NCI-H1436 treated with DMSO at 0.1 percent for 48 hours (cell line): ENCODE measurements at places on chromosomes 5 and 9.

GRCh38 chr5:177094224-177095087, 7.7 kb downstream of the FGFR4 start:
- DNase-seq, result no peak

DNA sequence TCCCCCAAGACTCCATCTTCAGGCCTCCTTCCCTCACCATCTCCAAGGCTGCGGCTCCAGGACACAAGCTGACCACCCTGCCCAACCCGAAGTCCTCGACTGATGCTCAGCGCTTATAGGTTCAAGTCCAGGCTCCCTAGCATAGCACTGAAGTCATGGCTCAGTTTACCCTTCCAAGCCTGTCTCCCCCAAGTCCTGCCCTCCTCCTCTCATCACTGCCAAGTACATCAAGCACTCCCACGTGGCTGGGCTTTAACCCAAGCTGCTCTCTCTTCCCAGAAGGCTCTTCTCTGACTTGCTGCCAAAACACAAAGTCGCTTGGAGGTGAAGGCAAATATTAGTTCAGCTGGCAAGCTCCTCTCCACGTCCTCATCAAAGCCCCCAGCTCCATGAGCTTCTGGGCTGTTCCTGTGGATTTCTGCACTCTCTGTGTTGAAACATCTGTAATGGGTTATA, 22.1 kb upstream of the MARCHF6 start:
- peak; percentile 41 for DNase-seq

DNA sequence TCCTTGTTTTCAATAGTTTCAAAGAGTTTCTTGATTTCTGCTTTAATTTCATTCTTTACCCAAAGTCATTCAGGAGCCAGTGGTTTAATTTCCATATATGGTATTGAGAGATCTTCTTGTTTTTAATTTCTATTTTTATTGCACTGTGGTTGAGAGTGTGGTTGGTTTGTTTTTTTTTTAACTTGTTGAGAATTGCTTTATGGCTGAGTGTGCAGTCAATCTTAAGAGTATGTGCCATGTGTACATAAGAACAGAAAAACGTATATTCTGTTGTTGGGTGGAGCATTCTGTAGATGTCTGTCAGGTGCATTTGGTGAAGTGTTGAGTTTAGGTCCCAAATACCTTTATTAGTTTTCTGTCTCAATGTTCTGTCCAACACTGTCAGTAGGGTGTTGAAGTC, 26.7 kb upstream of the IPPK start:
- no peak for DNase-seq

DNA sequence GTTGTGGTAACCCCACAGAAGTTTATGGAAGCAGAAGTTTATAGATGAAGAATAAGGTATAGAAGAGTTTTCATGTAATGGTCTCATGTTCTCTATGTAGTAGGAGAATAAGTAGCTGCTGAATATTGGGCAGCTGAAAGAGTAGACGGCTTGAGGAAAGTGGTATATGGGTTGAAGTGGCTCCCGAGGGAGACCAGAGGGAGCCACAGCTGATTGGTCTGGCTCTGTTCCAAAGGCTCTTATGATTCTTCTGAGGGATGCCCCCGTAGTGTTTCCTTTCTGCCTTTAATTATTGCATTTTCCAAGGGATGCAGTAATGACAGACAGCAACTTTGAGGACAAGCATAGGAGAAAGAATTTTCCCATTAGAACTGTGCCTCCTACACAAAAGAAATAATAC, 30.1 kb upstream of the TENT2 start:
- peak; percentile 72 for DNase-seq

DNA sequence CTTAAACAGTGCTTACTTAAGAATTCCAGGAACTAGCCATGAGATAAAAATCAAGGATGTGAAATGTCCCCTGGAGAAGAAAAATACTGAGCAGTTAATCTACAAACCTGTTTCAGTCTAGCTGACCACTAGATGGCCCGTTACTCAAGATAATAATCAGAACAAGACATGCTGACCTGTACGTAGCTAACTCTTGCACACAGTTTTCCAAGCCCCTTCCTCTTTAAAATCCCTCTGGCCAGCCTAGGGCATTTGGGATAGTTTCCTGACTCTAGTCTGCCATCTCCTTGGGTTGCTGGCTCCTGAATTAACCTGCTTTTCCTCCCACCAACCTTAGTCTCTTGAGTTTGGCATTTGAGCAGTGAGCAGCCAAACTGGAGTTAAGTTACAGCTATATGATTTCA, 59.2 kb upstream of the TRAF1 start:
- no peak for DNase-seq

DNA sequence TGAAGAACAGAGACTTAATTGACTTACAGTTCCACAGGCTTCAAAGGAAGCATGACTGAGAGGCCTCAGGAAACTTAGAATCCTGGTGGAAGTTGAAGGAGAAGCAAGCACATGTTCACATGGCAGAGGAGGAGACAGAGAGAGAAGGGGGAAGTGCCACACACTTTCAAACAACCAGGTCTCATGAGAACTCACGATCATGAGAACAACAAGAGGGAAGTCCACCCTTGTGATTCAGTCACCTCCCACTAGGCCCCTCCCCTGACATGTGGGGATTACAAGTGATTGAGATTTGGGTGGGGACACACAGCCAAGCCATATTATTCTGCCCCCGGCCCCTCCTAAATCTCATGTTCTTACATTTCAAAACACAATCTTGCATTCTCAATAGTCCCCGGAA, 19.5 kb downstream of the NR3C1 start:
- DNase-seq, result no peak

GRCh38 chr5:138849439-138849838, 25.7 kb downstream of the LRRTM2 start:
- no peak for DNase-seq

GRCh38 chr9:123283048-123283408, 14.6 kb upstream of the STRBP start:
- no peak for DNase-seq

- no peak for DNase-seq
Observed at GRCh38 chr9:76313771-76314170, 80.5 kb downstream of the RFK start.

DNA sequence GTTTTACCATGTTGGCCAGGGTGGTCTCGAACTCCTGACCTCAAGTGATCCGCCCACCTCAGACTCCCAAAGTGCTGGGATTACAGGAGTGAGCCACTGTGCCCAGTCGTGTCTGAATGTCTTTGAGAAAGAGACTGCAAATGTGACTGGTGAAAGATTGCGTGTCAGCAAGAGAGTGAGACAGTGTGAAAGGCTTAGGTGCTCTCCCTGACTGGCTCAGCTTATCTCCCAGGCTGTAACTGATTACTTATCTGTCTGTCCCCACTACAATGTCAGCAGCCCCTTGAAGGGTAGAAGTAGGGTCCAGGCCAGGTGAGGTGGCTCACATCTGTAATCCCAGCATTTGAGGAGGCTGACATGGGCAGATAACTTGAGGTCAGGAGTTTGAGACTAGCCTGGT, 3.4 kb upstream of the FGFR4 start:
- no peak for DNase-seq

GRCh38 chr9:91803151-91803940, 146.7 kb downstream of the ROR2 start:
- DNase-seq, result no peak

GRCh38 chr5:34688015-34688810, 32.1 kb downstream of the RAI14 start:
- DNase-seq, result no peak

DNA sequence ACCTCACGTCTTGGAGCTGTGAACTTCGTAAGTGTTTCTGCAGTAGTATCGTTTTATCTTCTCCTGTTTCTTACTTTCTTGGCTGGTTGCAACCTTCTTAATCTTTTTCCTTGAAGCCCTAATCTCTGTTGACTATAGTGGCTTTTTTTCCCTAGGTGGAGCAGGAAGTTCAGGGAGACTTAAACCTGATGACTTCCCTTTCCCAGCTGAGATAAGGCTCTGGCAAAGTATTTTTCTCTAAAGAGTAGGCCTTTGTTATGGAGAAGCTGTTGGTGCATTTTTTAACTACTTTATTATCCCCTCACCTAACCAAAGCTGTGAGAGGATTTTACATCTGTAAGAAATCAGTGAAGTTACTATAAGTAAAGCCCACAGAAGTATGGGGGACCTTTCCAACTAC, 723.1 kb upstream of the RIOK2 start:
- DNase-seq, result no peak

DNA sequence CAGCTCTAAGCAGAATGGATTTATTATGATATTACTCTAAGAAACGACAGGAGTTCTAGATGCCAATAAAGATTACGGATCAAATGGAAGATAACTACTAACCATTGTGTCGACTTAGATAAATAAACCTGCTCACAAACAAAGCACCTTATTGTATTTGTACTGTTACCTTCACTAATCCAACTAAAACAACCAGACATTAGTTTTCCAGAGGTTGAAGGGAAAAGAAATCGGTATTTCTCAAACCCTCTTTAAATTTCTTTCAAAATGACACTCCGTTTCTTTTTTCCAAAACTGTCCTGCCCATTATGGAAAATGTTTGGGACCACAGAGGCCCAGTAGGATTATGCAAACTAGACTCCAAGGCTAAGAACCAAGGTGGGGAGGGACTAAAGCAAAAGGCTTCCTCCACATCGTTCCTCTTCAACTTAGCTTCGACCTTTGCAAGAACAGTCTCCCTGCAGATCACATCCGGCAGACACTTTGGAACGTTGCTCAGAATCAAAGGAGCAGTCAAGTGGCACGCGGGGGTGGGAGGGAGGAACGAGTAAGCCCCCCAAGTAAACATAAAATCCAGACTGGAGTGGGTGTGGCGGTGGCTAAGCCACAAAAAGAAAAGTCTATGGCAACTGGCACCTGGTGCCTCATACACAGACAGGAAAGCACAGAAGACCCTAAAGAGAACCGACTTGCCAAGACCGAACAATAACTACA, 2.7 kb downstream of the MLLT3 start:
- no peak for DNase-seq

GRCh38 chr5:35458824-35459207, 158.8 kb upstream of the SPEF2 start:
- DNase-seq, result no peak

GRCh38 chr9:70046274-70047070, 2.8 kb downstream of the MAMDC2 start:
- DNase-seq, result no peak

DNA sequence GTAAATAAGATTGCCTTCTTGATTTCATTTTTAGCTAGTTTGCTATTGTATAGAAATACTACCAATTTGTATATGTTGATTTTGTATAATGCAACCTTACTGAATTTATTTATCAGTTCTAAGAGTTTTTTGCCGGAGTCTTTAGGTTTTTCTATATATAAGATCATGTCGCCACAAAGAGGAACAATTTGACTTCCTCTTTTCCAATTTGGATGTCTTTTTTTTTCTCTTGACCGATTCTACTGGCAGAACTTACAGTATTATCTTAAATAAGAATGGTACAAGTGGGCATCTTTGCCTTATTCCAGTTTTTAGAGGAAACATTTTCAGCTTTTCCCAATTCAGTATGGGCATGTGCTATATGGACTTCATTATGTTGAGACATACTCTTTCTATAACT, 624.7 kb upstream of the ACO1 start:
- DNase-seq, result no peak

DNA sequence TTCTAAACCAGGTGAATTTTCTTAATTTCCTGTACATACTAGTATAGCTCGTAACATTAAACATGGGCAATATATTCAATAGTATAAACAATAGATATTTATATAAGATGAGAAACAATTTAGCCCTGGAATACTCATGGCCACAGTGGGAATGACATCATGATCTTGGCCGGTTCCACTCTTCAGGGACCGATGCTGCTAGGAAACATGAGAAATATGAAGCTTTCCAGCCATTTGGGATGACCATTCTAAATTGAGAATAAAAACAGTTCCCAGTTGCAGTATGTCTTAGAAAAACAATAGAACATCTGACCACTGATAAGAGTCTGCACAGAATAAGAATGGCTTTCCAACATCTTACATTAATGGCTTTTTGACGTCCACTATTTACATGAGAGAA, 33.3 kb upstream of the SLCO6A1 start:
- DNase-seq, result no peak

- DNase-seq, result peak; percentile 47
Observed at GRCh38 chr9:79660615-79661014, 88.8 kb downstream of the TLE4 start.

DNA sequence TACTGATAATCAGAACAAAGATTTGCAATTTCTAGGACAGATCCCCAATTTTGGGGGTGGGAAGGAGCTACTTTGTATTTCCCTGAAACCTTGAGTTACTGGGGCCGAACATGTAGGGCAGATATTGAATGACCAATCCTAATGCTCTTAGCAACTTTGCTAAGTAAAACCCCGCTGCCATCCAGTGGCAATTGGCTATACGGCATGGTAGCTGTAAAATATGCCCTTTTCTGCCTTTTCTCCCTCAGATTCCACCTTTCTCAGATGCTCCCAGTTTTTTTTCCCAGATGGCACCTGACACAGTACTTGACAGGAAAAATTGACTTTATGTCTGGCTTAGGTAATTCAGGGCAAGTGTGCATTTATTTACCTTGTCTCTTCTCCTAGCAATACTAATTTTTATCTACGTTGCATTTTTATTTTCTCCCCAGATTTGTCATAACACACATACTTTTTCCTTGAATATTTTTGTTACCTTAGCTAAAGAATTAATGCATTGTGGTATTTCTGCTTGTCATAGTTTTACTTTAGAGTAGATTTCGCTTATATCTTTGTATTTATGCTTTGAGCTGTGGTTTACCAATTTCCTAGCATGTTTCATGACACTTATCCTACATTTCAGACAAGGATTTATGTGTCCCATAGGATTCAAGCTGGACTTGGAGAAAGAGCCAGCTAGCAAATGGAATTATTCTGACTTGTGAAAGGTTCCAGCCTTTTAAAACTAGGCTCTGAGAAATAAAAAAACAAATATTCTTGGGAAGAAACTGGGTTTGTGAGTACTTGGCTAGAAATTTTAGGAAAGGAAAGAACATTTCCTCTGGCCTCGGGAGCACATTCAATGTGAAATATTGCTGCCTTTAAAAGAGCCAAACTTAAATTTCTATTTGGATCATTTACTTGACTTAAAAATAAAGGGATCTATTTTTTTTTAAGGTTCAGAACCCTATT, 37.4 kb downstream of the PIK3R1 start:
- peak; percentile 25 for DNase-seq

DNA sequence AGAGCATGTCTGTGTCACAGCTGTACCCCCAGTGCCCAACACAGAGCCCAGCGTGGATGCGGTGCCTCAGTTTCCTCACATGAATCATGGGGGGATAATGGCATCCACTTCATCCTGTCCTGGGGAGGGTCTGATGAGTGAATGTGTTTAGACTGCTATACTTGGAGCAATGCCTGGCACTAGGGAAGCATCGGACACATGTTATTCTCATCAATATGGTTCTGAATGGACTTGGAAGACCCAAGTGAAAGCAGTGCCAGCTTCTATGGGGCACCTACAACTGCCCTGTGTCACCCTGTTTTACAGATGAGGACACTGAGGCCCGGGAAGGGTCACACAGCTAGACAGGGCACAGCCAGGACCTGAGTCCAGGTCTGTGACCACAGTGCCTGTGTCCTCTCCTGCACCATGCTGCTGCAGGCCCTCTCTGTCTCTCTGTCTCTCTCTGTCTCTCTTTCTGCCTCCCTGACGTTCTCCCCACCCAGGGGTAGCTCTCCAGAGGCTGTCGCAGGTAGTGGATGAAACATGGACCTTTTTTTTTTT, 42.3 kb upstream of the NEK6 start:
- no peak for DNase-seq

- no peak for DNase-seq
Observed at GRCh38 chr9:76036762-76037161, 146.3 kb downstream of the PCSK5 start.
